Stimulated activated CD8-positive, alpha-beta memory T cell treated with anti-CD3 and anti-CD28 coated beads, Interleukin-4, amount 100 ng/mL, for 1 hour (primary cell): ENCODE measurements at places on chromosomes 2 and 18.

GRCh38 chr2:233867993-233868532 is at the start of gene MSL3B:
MSL3B (minus strand) TSS chr2:233868386.
- DNase-seq = peak; percentile 13

DNA sequence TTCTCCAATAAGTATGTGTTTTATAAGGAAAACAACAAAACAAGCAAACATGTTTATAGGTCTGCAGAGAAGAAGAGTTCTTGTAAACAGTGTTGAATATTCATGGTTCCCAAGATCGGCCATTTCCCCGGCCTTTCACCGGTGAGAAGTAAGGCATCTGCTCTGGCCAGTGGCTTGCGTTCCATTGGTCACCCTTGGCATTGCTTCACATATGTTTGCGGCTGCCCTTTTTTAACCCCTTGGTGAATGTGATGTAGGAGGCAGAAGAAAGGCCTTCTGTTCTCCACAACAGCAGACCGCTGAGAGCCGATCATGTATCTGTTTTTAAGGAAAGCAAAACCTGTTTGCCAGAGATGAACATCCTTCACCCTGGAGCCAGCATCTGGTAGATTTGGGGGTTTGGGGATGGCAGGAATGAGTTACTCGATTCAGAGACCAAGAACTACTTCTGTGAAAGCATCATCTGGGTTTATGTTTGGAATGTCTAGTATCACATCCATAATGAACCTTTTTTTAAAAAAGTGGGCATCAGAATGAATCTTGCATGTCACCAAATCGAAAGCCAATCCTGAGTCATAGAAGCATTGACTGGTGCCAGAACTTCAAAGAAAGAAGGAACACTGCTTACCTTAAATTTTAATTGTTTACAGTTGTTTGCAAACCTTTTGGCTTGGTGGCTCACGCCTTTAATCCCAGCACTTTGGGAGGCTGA is 112.3 kb downstream of the AGAP1 start:
- DNase-seq = no peak

DNA sequence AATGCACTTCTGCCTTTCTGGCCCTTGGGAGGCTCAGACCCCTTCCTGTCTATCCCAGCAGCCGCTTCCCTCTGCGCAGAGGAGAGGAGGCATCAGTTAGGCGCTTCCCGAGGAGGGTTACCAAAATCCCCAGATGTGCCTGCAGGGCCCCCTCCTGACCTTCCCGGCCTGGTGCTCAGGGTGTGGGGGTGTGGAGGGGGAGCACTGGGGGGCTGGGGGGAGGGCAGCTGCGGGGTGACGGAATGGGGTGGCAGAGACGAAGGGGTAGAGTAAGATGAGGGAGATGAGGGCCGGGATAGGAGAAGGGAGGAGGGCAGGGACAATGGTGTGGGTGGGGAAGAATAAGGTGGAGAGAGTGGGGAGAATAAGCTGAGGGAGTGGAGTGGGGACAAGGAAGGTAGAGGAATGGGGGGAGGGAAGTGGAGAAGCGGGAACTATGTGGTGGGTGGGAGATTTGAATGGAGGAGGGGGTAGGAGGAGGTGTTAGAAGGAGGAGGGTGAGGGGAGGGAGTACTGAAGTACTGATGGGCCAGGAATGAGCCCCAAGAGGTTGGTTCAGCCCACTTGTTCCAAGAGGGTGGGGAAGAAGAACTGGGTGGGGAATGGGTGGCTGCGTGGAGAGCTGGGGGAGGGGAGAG is 6.5 kb upstream of the ZAP70 start:
- DNase-seq = no peak

GRCh38 chr2:215664847-215665525 is 229.1 kb upstream of the FN1 start:
- no peak for DNase-seq

GRCh38 chr18:60117321-60117720 is 217.5 kb downstream of the PMAIP1 start:
- DNase-seq = no peak

DNA sequence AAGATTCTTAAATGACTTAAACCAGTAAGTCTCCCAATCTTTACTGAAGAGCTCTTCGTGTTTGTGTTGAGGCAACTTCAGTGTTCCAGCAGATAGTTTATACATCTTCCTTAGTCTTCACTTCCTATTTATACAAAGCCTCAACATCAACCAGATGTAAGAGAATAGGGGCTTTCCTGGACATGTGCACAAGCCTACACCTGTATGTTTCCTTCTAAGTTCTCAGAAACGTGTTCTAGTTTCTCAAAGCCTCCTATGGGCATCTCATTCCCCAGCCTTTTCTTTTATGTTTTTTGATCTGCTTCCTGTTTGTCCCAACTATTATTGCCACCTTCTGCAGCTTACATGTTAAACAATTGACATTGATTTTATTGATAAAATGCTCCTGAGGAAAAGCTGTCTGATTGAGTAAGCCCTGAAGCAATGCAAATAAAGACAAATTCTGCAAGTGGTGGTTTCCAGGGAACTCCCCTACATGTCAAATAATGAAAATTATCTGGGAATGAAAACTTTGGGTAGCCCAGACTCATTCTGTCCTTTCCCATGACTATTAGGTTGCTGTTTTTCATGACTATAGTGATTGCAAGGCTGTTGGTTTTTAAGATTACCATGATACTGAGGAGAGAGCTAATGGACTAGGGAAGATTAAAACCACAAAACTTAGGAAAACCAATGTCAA is 663.3 kb upstream of the ACVR2A start:
- DNase-seq = no peak

- no peak for DNase-seq
Observed at GRCh38 chr2:25891672-25892071, 13.4 kb upstream of the ASXL2 start.
